Tibial nerve (tissue), 4 donors: ENCODE measurements at places on chromosomes 13 and 19. TPM values are rescaled to one million over a fixed set of nuclear protein-coding genes. Genes with fewer than 3 reads are reported as not detected.
A peak's percentile ranks its signal among the peaks of the same experiment; 100 is the strongest.

ZNF420 gene
- total RNA-seq = 8.7 TPM

- DNase-seq = peak; percentile 64
- no peak overlapping the region for H3K4me3 ChIP-seq
- H3K36me3 ChIP-seq = no peaks in the 10 kb centered on the region
- no peaks in the 10 kb centered on the region for H3K27me3 ChIP-seq
- peak overlapping the region; percentile 9 for H3K27ac ChIP-seq
These were observed 23.0 kb downstream of the NFIX start for GRCh38 chr19:13018035-13018914.

PCDH9 gene
- 11.8 TPM for total RNA-seq

DNA sequence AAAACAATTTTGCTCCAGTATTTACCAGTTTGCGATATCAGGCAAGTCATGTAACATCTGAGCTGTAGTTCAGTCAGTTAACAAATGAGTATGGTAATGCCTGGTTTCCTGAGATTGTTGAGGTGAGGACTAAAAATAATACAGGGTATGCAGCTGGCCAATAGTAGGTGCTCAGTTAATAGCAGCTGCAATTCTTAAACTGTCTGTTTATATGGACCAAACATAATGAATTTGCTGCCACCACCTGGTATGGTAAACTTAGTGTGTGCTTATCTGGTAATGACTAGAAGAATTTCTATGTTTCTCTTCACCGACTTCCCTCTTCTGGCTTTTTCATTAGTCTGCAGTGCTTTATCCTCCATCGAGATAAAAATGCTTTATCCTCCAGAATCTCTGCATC lies 9.1 kb downstream of the ZMYM2 start:
- no peak overlapping the region for H3K27ac ChIP-seq
- no peaks in the 10 kb centered on the region for H3K27me3 ChIP-seq
- H3K4me1 ChIP-seq = peaks cover 41% of the 10 kb centered on the region
- DNase-seq = no peak

RXFP2 gene
- total RNA-seq = 2.2 TPM

DNA sequence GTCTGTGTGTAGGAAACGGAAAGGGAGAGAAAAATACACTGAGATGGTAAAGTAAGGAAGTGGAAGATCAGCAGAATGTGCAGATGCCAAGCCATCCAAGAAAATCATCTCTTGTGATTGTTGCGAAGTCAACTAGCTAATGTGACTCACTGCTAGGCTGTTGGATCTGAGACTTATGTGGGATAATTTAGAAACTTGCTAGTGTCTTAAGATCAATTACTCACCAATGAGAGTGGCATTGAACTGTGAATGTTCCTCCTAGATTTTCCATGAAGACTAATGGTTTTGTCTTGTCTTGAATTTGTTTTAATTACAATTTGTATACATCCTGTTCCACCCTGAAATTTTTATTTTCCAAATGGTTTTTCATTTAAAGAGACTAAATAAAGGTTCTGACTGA lies 771.6 kb downstream of the EFNB2 start:
- no peak for DNase-seq
- no peak overlapping the region for H3K27ac ChIP-seq
- H3K4me3 ChIP-seq = no peak overlapping the region
- no peaks in the 10 kb centered on the region for H3K27me3 ChIP-seq
- no peaks in the 10 kb centered on the region for H3K4me1 ChIP-seq

GRCh38 chr13:80742033-80742432 lies 401.1 kb upstream of the SPRY2 start:
- no peaks in the 10 kb centered on the region for H3K27me3 ChIP-seq
- DNase-seq = no peak
- H3K27ac ChIP-seq = no peak overlapping the region
- H3K4me1 ChIP-seq = no peaks in the 10 kb centered on the region
- no peak overlapping the region for H3K4me3 ChIP-seq
- no peaks in the 10 kb centered on the region for H3K36me3 ChIP-seq

DKKL1 gene
- total RNA-seq = not detected

DNA sequence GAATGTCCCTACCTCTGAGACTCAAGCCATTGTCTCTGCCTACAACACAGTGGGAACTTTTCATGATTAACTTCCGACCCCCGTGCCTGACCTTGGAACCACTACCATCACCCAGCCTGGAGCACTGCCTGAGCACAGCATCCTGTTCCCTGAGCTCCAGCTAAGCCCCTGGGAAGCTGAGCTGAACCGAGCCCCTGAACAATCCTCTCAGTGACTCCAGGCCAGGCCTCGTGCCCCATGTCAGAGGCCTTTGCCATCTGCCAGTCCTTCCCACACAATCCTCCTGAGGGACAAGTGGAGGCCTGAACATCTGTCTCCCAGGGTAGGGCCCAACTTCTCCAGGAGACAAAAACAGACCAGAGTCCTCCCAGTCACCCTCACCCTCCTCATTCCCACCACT lies 17.5 kb downstream of the CEACAM3 start:
- no peaks in the 10 kb centered on the region for H3K4me1 ChIP-seq
- H3K27ac ChIP-seq = no peak overlapping the region
- DNase-seq = no peak
- H3K36me3 ChIP-seq = no peaks in the 10 kb centered on the region

PRDX2 gene
- total RNA-seq = 129 TPM

GRCh38 chr13:110498327-110498726 lies 63.2 kb downstream of the RAB20 start:
- peaks cover 95% of the 10 kb centered on the region for H3K36me3 ChIP-seq
- no peak overlapping the region for H3K27ac ChIP-seq
- H3K4me1 ChIP-seq = no peaks in the 10 kb centered on the region
- no peaks in the 10 kb centered on the region for H3K27me3 ChIP-seq
- DNase-seq = no peak

- H3K4me1 ChIP-seq = no peaks in the 10 kb centered on the region
- no peak within 1 kb of the TSS for H3K27ac ChIP-seq
- H3K36me3 ChIP-seq = no peaks in the 10 kb centered on the region
- no peak for DNase-seq
These were observed at the start of gene GIPR for GRCh38 chr19:45667620-45668341. GIPR (plus strand) TSS chr19:45668221; CDS start chr19:45669521, 1,300 bp downstream.
